ENCODE measurements at places on chromosomes 2 and 18.

DNA sequence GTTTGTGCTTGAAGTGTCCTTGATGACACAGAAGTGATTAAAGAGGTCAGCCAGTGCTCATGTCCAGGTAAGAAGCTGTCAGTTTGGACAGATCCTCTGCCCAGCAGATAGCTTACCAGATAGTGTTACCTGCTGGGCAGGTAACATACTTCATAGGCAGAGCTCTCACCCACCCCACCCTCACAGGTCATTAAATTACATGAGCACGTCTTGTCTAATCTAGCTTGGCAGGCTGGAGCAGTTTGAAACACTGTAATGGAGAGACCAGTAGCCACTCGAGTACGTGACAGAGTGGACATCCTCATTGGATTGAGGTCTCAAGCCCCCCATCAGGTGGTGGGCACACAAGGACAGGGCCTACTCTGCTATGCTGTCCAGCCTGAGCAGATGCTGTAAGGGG, 27.1 kb downstream of the TTC32 start:
- DNase-seq = no peak

DNA sequence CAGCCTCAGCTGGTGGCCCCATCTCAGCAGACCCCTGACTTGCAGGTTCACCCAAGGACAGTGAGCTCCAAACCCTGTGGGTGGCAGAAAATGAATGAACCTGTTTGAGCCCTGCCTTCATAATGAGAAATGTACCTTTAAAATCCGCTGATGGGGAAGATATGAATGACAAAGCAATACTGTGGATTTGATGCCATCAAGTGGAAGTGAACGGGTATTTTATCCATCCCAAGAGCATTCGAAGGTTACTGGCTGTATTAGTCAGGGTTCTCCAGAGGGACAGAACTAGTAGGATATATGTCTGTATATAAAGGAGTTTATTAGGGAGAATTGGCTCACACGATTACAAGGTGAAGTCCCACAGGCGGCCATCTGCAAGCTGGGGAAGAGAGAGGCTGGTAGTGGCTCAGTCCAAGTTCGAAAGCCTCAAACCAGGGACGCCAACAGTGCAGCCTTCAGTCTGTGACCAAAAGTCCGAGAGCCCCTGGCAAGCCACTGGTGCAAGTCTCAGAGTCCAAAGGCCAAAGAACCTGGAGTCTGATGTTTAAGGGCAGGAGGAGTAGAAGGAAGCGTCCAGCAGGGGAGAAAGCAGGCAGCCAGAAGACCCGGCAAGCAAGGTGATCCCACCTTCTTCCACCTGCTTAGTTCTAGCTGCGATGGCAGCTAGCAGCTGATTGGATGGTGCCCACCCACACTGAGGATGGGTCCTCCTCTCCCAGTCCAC, 32.1 kb downstream of the TOGARAM2 start:
- no peak for DNase-seq

- DNase-seq = no peak
These were observed 316.2 kb upstream of the THSD7B start for GRCh38 chr2:136448986-136449780.

DNA sequence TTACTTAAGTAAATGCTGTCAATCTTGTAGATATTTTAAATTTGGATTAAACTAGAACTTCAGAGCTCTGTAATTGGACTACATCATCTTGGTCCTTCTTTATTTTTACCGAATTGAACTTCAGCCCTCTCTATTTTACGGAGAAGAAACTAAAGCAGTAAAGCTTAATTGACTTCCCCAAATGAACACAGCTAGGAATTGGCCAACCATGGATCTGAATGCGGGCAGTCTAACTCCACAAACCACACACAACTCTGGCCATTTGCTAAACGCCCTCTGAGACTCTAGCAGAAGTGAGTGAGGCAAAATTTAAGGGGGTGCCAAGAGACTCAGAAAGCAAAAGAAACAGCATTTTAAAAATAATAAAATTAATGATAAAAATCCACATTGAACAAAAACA, 86.3 kb upstream of the KCTD1 start:
- no peak for DNase-seq

- DNase-seq = no peak
These were observed 609.0 kb downstream of the DCC start for GRCh38 chr18:52948868-52949444.

DNA sequence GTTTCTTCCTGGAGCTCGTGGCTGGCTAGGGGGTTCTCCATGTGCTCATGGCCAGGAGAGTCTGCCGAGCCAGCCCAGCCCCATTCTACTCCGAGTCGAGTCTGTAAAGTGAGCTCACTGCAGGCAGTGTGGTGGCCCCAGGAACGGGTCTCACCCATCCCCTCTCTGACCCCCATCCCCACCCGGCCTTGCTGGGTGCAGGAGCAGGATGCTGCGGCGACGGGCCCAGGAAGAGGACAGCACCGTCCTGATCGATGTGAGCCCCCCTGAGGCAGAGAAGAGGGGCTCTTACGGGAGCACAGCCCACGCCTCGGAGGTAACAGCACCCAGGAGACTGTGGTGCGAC, 1.4 kb downstream of the ANO7 start:
- DNase-seq = no peak

GRCh38 chr2:241935774-241936173, 66.2 kb downstream of the RTP5 start:
- no peak for DNase-seq

GRCh38 chr2:235613649-235614048, 119.8 kb downstream of the AGAP1 start:
- no peak for DNase-seq

DNA sequence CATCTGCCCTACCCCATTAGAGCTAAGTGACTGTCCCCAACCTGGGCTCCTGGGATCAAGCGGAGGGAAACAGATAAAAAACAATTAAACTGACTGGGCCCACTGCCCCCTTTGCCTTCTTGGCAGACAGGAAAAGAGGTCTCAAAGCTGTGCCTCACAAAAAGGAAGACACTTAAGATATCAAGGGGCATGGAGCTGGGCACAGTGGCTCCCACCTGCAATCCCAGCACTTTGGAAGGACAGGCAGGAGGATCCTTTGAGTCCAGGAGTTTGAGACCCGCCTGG, 75.2 kb upstream of the SP3 start:
- DNase-seq = no peak

- DNase-seq = no peak
These were observed 176.3 kb upstream of the FOSL2 start for GRCh38 chr2:28216331-28216730.

GRCh38 chr2:166792808-166793207, 95.5 kb upstream of the XIRP2 start:
- no peak for DNase-seq

DNA sequence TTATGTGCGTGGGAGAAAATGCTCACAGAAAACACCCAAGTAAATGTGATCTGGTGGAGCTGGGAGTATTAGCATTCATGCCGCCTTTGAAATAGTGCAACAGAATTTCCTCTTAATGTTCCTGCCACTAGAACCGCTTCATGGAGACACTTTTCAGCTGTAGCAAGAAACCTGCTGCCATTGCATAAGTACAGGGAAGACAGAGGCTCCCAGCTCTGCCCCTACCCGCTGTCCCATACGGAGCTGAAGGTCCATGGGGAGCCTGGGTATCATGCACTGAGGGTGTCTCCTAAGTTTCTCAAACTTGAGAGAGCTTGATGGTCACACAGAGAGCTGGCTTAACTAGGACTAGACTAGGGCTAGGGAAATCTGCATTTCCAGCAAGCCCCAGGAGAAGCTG, 49.6 kb downstream of the CRIM1 start:
- no peak for DNase-seq

DNA sequence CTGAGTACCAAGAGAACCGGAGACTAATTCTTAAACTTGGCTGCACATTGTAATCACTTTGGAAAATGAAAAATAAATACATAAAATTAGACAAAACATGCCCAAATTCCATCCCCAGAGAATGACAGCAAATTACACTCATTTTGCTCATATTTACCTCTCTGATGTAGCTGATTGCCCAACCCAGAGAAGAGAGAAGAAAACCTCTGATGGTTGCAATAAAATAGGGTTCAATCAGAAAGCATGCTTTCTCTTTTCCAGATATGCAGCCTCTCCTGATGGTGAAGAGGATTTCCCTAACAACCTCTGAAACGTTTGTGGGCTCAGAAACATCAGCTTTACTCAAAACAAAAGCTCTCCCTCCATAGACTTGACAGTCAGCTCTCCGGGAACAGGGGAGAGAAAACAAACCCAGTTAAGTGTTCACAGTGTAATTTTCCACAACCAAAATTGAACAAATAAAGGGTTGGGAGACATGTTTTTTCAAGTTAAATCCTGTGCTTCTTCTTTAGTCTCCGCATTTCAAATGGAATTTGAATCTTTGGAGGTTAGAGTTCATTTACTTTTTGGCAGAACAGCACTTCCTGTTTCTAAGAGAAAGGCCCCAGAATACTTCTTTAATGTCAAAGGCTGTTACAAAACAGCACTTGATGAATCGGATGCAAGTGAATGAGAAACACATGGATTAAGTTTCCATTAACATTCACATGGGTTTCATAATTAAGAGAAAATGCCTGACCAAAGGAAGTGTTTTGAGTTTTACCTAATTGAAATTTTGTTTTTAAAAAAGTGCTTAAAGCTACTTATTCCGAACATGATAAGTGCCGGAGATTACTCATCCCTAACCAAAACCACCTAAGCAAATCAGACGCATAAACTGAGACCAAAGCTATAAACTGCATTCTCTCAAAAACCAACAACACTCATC, 570.1 kb upstream of the SYT4 start:
- no peak for DNase-seq

DNA sequence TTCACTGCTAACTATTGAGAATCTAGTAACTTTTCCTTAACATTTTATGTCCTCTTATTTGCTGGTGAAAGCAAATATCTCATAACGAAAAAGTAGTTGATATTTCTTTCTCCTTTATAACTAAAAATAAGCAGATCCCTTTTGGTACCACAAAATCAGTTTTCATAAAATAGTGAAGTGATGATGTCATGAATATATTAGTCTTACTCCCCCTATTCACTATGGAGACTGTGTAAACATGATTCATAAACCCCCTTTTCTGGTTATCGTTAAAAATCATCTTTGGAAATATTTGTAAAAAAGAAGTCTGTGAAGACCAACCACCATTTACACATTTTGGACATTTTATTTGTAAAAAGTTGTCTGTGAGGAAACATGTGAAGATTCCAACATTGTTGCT, 734.9 kb downstream of the NUP35 start:
- no peak for DNase-seq

DNA sequence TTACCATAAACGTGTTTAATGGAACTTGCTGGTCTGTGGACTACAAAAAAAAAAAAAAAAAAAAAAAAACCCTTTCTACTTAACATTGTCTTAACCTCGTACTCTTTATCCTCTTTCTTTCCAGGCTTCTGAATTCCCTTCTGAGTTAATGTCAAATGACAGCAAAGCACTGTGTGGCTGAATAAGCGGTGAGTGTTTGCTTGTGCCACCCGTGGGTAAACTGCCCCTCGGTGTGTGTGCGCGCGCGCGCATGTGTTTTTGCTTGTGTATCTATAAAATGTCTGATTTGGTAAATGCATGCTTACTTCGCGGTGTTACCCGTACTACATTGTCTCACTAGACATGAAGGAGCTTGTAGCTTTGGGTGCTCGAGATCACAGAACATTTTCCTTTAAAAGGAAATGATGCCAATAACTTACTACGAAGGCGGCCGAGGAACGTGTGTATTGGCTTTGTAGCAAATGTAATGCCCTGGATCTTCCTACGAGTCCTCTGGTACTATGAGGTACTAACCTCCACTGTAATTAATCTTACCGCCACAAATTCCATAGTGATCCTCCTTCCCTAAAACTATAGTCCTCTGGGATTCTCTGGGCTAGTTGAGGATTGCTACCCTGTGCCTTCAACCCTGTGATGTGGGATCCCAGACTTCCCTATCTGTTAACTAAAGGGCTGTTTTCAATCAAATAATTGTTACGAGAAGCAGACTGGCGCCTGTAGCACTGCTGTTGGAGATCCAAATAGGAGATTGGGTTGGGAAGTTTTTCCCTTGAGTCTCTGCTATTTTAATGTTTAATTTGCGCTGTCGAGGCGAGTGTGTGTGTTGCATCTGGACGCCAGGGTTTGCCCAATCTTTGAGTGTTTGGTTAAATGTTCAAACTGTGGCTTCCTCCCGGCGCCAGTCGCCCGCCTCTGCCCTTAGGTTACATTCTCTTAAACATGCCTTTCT, 1.1 kb downstream of the ID2 start:
- no peak for DNase-seq

GRCh38 chr2:69138793-69139459, 125.9 kb downstream of the ANTXR1 start:
- peak; percentile 78 for DNase-seq

GRCh38 chr2:101307950-101308431, 510 bp downstream of the RNF149 start:
- DNase-seq = no peak

DNA sequence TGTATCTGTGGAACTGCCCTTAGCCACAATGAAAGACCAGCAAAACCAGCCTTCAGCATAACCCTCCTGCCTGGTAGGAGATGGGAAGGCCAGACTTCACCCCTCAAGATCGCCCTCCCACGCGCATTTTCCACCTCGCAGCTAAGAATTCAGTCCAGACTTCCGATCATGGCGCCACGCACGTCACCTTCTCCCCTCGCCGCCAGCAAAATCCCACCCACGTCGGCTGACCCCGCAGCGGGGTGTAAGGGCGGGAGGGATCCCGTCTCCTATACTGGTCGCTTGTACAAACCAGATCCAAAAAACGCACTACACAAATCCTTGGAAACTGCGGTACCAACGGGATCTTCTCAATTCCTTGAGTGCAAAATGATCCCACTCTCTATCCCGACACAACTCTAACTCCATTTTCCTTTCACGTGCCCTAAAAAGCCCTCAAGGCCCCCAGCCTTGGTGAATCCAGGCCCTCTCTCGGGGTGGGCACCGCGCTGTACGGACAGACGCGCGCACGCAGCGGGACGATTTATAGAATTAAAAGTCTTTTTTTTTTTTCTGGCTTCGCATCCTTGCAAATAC, 1.0 kb upstream of the BMPR2 start:
- peak; percentile 95 for DNase-seq

DNA sequence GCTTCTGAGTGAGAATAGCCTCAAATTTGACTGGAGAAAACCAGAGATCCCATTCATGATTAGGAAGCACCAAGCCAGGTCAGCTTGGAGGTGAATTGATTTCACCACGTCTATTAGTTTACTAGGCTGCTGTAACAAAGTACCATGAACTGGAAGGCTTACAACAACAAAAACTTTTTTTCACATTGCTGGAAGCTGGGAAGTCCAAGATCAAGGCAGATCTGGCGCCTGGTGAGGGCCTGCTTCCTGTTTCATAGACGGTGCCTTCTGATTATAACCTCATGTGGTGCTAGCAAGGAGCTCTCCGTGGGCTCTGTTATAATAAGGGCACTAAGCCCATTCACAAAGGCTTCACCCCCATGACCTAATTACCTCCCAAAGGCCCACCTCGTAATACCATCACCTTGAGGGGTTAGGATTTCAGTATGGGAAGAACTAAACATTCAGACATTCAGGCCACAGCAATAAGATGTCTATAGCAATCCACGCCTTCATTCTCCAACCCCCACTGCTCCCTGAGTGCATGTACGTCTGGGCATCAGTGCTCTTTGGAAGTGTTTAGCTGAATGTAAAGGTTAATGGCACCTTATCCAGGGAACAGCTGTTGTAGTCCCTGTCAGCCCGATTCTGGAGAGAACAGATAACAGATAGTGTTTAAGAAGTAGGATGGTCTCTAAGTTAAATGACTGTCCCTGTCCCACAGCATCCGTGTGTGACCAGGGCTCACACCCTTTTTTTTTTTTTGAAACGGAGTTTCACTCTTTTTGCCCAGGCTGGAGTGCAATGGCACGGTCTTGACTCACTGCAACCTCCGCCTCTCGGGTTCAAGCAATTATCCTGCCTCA, 89.2 kb downstream of the SOCS6 start:
- DNase-seq = no peak

- peak; percentile 2 for DNase-seq
These were observed 385.9 kb upstream of the SYT4 start for GRCh38 chr18:43663159-43663558.

GRCh38 chr2:151972241-151973012, 126.4 kb downstream of the CACNB4 start:
- no peak for DNase-seq
